ENCODE measurements at places on chromosomes 12 and 14. TPM values are rescaled to one million over a fixed set of nuclear protein-coding genes. Genes with fewer than 3 reads are reported as not detected.

DNA sequence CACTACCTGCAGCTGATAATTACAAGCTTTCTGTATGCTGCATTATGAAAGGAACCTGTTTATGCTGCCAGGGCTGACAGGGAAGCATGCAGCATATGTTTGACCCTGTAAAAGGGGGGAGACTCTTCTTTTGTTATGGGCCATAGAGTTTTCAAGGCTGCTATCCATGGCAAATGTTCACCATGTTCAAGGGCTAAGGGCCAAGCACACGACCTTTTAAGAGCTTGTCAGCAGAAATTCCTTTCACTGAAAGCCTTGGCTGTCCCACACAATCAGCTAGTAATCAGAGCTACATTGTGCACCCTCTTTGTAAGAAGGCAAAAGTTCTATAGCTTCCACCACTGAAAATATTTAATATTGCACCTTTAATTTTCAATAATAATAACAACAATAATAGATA is 74.2 kb upstream of the MBIP start:
- H3K27ac ChIP-seq: no peak overlapping the region
- H3K27me3 ChIP-seq: peaks cover 13% of the 10 kb centered on the region
- H3K36me3 ChIP-seq: no peaks in the 10 kb centered on the region
- no peak overlapping the region for H3K4me3 ChIP-seq
- DNase-seq: no peak

GRCh38 chr14:28077021-28077420 is 689.6 kb upstream of the FOXG1 start:
- no peaks in the 10 kb centered on the region for H3K36me3 ChIP-seq
- DNase-seq: no peak
- H3K4me1 ChIP-seq: no peaks in the 10 kb centered on the region
- H3K4me3 ChIP-seq: no peak overlapping the region
- H3K27me3 ChIP-seq: no peaks in the 10 kb centered on the region

DNA sequence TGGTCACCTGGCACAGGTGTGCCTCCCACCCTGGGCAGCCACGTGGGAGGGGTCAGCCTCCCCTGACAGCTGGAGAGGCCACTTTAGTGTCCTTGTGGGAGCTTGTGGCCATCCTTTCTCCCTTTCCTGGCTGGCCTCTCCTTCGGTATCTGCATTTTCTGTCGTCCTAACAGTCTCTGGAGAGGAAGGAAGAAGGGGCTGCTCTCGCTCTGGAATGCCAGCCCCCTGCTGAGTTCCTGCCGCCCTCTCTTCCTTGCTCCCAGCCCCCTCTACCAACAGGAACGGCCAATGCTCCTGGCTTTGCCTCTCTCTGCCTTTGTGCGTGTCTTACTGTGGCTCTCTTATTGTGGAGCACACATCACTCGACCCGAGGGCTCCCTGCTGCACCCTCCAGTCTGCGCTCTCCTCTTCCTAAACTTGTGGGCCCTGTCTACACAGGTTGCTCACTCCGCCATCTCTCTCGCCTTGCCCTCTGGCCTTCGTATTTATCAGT is 70.8 kb downstream of the FBXL14 start:
- DNase-seq: no peak
- H3K36me3 ChIP-seq: no peaks in the 10 kb centered on the region
- H3K27ac ChIP-seq: no peak overlapping the region
- H3K27me3 ChIP-seq: peaks cover 66% of the 10 kb centered on the region

GRCh38 chr12:3651585-3652424 is 101.1 kb downstream of the CRACR2A start:
- peaks cover 19% of the 10 kb centered on the region for H3K4me1 ChIP-seq
- DNase-seq: no peak
- no peak overlapping the region for H3K4me3 ChIP-seq
- no peaks in the 10 kb centered on the region for H3K27me3 ChIP-seq
- peak overlapping the region; percentile 10 for H3K27ac ChIP-seq

DNA sequence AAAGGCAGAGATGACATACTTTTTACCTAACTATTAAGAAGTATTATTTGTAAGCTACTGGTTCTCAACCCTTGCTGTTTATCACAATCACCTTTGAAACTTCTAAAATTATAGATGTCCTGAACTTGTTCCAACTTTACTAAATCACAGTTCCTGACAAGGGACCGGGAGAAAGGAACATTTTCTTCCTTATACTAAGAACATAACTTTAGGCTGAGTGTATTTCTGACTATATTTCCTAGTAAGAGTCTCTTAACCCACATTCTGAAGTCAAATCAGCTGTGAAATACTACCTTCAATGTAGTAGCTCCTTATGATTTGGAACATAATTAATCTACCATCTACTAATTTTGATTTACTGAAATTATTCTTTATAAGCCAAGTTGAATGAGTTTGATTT is 80.2 kb downstream of the BAZ1A start:
- peaks cover 4% of the 10 kb centered on the region for H3K4me1 ChIP-seq
- peaks cover 55% of the 10 kb centered on the region for H3K36me3 ChIP-seq
- H3K27ac ChIP-seq: no peak overlapping the region
- no peaks in the 10 kb centered on the region for H3K27me3 ChIP-seq

- H3K27me3 ChIP-seq: peaks cover 7% of the 10 kb centered on the region
- H3K36me3 ChIP-seq: no peaks in the 10 kb centered on the region
- no peak for DNase-seq
- no peaks in the 10 kb centered on the region for H3K4me1 ChIP-seq
- no peak overlapping the region for H3K27ac ChIP-seq
- H3K4me3 ChIP-seq: no peak overlapping the region
Measured at GRCh38 chr12:63957496-63957895, 113.0 kb downstream of the SRGAP1 start.

DNA sequence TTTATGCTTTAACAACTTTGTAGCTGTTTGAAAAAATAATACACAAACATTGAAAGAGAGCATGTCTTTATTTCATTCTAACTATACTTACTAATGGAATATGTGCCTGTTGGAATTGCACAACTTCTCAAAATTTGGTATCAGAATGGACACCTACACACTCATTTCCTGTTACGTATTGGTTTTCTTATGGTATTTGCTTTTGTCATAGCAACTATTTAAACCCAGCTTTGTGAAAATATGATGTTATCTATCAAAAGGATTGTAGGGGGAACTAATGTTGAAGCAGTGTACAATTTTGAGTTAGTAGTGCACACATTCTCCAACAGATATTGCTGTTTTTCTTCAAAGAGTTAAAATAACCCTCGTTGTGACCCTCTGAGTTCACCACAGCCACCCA is 52.6 kb downstream of the RBMS2 start:
- H3K4me3 ChIP-seq: no peak overlapping the region
- peaks cover 22% of the 10 kb centered on the region for H3K4me1 ChIP-seq
- DNase-seq: no peak
- no peaks in the 10 kb centered on the region for H3K36me3 ChIP-seq

DNA sequence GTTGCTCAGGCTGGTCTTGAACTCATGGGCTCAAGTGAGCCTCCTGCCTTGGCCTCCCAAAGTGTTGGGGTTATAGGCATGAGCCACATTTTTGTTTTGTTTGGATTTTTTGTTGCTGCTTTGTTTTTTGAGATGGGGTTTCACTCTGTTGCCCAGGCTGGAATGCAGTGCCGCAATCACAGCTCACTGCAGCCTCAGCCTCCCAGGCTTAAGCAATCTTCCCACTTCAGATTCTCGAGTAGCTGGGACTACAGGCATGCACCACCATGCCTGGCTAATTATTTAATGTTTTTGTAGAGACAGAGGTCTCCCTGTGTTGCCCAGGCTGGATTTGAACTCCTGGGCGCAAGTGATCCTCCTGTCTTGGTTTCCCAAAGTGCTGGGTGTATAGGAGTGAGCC is 5.7 kb upstream of the PLEK2 start:
- no peaks in the 10 kb centered on the region for H3K36me3 ChIP-seq
- no peak overlapping the region for H3K27ac ChIP-seq
- no peak for DNase-seq
- H3K4me3 ChIP-seq: no peak overlapping the region
- H3K27me3 ChIP-seq: peaks cover 5% of the 10 kb centered on the region

DNA sequence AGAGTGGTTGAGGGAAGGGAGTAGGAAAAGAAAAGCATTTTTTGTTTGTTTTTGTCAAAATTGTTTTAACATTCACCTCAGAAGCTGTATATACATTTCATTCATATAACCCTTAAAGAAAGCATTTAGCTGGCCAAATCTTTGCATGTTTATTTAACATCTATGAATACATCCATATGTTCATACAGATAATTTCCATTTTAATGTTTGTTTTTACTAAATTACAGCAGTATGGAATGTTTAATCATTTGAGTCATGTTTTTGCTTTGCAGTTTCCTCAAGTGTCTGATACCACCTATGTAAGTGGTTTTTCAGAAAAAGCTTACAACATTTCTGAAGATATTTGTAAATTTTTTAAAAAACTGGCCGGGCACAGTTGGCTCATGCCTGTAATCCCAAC is 84.3 kb upstream of the ATF1 start:
- H3K27me3 ChIP-seq: no peaks in the 10 kb centered on the region
- H3K27ac ChIP-seq: no peak overlapping the region
- H3K4me3 ChIP-seq: no peak overlapping the region
- H3K4me1 ChIP-seq: peaks cover 2% of the 10 kb centered on the region

DNA sequence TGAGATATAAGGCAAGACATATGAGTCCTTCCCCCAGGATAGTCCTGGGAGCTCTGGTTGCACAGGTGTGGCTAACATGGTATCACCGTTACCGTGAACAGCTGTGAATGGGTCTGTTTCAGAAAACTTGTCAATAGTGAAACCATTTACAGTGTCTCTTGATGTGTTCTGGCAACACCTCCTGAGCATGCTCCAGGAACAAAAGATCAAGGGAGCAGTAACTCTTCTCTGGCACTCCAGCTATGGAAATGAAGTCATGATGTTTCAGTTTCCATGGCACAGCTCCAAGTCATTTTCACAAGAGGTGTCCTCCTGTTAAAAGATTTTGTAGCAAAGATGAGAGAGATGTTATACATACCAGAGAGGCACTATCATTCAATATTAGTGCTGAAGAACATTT is 253.7 kb downstream of the SNAPC1 start:
- H3K27ac ChIP-seq: no peak overlapping the region
- no peak overlapping the region for H3K4me3 ChIP-seq
- no peaks in the 10 kb centered on the region for H3K36me3 ChIP-seq
- H3K27me3 ChIP-seq: peaks cover 5% of the 10 kb centered on the region
- no peaks in the 10 kb centered on the region for H3K4me1 ChIP-seq

DNA sequence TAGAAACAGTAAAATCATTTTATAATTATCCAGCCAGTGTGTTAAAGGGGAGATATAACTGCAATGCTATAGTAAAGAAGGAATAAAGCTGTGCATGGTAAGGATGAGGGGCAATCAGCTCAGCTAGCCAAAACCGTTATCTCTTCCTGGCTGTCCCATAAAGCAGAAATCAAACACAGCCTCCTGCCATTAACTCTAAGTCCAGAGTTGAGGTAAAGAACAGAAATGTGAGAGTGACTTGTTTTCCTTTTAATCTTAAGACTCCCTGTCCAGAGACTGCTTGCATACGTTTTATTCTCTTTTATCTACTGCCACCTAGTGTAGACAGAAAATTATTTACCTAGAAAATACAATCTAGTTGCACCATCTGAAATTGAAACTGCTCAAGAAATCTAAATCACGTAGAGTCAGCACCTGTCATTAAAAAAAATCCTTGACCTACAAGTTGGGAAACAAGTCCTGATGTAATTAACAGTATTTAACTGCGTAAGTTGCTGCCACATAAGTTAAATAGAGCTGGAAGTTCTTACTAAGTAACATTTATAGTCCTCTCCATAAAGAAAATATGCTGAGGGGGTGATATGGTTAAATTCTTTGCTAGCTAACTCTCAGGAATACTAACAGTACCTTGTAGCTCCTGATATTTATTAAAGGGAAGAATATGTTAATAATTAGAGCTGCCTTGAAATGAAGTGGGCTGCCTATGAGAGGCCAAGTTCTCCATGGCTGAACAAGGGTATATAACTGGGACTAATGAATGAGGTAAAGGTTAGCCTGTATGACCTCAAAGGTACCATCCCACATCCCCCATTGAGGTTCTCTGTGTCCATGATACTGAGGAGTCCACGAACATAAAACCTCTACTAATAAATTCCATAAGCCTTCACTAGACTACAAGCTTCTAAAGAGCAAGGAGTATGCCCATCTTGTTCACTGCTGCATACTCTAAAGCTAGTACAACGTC is 62.7 kb downstream of the GALNT4 start:
- peaks cover 63% of the 10 kb centered on the region for H3K4me1 ChIP-seq
- H3K27me3 ChIP-seq: no peaks in the 10 kb centered on the region
- no peak for DNase-seq
- H3K36me3 ChIP-seq: peaks cover 51% of the 10 kb centered on the region

DNA sequence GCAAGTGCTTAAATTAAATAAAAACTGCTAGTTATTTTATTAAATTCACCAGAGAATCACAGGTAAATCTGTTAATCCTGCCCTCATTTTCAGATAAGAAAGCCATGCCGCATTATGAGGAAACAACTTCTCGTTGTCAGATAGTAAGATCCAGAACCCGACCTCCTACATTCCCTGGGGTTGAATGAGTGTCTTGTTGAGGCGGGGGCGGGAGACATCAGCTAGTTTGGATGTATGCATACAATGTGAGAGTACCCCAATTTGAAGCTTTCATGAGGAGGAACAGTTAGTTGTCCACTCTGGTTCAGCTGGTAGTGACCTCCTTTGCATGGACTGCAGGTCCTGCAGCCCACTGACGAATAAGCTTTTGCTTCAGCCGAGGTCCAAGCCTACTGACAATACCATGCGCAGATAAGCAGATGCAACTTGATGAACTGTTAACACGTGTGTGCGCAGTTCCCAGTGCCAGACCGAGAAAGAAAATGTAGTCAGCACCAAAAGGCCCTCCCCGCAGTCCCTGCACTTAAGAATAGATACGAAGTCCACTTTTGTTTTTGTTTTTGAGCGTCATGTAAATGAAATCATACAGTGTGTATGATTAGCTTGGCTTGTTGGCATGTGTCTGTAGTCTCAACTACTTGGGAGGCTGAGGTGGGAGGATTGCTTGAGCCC is 34.9 kb downstream of the EVL start:
- no peak for DNase-seq
- H3K36me3 ChIP-seq: peaks cover 74% of the 10 kb centered on the region
- H3K27ac ChIP-seq: peak overlapping the region; percentile 58
- H3K27me3 ChIP-seq: no peaks in the 10 kb centered on the region
- H3K4me3 ChIP-seq: no peak overlapping the region

- DNase-seq: no peak
- no peaks in the 10 kb centered on the region for H3K36me3 ChIP-seq
- H3K27ac ChIP-seq: no peak overlapping the region
- no peaks in the 10 kb centered on the region for H3K4me1 ChIP-seq
Measured at GRCh38 chr12:64072916-64073575, 149.1 kb downstream of the KICS2 start.

- H3K36me3 ChIP-seq: peaks cover 28% of the 10 kb centered on the region
- no peak for DNase-seq
- peaks cover 4% of the 10 kb centered on the region for H3K4me1 ChIP-seq
- no peak overlapping the region for H3K27ac ChIP-seq
- H3K27me3 ChIP-seq: no peaks in the 10 kb centered on the region
- H3K4me3 ChIP-seq: no peak overlapping the region
Measured at GRCh38 chr14:103657471-103657870, 28.5 kb downstream of the KLC1 start.

GRCh38 chr12:125436686-125437085 is 371.5 kb downstream of the AACS start:
- H3K36me3 ChIP-seq: no peaks in the 10 kb centered on the region
- DNase-seq: no peak
- no peak overlapping the region for H3K4me3 ChIP-seq
- H3K4me1 ChIP-seq: no peaks in the 10 kb centered on the region

The PTPN11 gene
- 90.9 TPM for total RNA-seq

The DPPA3 gene
- not detected for total RNA-seq

The SLCO1B1 gene
- not detected for total RNA-seq

The PLEK2 gene
- total RNA-seq: not detected

The LRFN5 gene
- total RNA-seq: not detected

The CISTR gene
- total RNA-seq: not detected

The KCNA5 gene
- not detected for total RNA-seq

The HPD gene
- total RNA-seq: not detected

All from activated CD8-positive, alpha-beta memory T cell treated with anti-CD3 and anti-CD28 coated beads, Interleukin-2, amount 10 ng/mL, durations not matched to agents 7 days and 5 days (primary cell).